ENCODE measurements at places on chromosomes 6 and 20. TPM values are rescaled to one million over a fixed set of nuclear protein-coding genes. Genes with fewer than 3 reads are reported as not detected.

GRCh38 chr6:56954403-56955170 is at the start of gene BEND6:
Gene BEND6, plus strand, starts transcription at chr6:56955107. Its CDS starts 26,704 bp downstream, at chr6:56981811.
- peak; percentile 29 for DNase-seq

DNA sequence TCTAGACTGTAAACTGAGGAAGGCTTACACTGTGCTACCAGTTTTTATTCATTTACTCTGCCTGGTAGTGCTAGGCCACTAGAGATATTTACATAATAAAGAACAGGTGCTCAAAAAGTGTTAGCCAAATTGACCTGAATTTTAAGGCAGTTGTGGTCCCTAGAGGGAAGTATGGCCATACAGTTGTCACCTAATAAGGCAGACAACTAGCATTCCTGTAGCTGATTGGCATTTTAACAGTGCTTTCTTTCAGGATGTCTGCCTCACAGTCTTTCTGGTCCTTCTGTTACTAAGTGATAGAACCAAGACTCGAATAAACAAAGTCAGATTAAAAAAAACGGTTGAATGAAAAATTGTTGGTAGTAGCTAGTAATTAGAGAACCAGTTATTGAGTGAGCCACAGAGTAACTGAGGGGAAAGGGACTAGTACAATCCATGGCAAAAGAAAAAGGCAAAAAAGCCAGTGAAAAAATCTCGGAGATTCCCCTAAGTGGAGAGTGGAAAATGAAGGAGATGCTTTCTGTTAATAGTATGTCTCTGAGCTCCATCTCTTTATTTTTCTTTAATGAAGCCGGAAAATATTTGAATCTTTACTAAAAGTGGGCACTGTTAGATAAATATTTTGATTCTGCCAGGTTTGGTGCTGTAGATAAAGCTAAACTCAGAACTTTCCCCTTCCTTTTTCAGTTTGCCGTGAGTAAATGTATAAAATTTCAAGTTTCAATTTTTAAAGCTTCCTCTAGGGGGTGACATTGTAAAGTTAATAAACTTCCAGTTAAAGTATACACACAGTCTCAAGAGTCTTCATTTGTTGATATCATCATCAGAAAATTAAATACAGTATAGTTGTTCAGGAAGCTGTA is 9.1 kb downstream of the VTA1 start:
- DNase-seq = no peak

DNA sequence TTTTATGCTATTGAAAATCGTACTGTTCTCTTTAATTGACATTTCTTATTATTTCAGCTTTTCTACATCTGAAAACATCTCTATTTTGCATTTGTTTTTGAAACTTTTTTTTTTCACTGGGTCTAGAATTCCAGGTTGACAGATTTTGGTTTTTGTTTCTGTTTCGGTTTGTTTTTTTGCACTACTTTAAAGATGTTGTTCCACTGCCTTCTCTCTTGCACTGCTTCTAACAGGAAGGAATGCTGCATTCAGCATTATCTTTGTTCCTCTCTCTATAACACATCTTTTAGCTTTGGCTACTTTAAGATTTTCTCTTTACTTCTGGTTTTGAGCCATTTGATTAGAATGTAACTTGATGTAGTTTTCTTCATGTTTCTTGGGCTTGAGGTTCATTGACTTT is 20.1 kb upstream of the SLC17A1 start:
- DNase-seq = no peak

GRCh38 chr6:100504786-100505737 is 40.3 kb upstream of the SIM1 start:
- DNase-seq = no peak

DNA sequence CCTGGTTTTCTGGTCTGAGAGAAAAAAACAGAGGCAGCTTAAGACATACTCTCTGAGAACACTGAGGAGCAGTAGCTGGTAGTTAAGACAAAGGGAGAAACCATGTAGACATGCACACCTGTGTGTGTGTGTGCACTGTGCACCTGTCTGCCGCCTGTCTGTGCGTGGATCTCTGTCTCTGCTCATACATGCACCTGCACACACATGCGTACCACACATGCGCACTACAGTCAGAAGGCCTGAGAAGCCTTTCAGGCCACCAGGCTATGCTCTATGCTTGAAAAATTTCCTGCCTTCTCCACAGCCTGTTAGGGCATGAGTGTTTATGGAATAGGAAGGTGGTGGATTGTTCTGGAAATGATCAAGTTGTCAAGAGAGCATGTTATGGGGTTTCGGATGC is 103.5 kb downstream of the CDH4 start:
- DNase-seq = no peak

- no peak for DNase-seq
These were observed 73.6 kb downstream of the FBXO5 start for GRCh38 chr6:152909241-152909640.

GRCh38 chr6:27668442-27669294 is 195.8 kb upstream of the ZNF184 start:
- DNase-seq = no peak

DNA sequence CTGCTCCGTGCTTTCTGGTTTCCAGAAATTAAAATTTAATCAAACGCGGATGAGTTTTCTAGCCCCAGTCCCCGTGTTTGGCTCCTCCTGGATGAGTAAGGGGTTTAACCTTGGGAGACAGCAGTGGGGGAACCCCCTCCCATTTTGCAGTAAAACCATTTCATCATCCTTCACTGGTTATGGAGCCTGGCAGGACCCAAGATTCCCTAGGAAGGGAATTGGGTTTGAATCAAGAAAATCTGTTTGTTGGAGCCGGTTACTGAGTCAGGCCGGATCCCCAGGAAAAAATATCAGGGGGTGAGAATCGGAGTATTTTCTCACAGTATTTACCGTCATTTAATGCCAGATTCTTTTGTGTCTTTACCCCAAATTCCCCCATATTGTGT is 754 bp downstream of the YWHAB start:
- no peak for DNase-seq

DNA sequence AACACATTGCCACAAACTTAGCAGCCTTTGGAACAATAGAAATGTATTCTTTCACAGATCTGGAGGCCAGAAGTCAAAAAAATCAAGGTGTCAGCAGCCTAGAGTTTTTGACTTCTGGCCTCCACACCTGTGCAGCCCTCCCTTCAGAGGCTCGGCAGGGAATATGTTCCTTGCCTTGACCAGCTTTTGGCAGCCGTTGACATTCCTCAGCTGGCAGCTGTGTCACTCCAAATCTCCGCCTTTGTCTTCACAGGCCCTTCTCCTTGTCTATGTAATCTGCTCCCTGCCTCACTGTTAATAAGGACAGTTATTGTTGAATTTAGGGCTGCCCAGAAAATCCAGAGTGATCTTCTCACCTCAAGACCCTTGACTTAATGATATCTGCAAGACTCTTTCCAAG is 17.2 kb upstream of the AHI1 start:
- DNase-seq = no peak

DNA sequence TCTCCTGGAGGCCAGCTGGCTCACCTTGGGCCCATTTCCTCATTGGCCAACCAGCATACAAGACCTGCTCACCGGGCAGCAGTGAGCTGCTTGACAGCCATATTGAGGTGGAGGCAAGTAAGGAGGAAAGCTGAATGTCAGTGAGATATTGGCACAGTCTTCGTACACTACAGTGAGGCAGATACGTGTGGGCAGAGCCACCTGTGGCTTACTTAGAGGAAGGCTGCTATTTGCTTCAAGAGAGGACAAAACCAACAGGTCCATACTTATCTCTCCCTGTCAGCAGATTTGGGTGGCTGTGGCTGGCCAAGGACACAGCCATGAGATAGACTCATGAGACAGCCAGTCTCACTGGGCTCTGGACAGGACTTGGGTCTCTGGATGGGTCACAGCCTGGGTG is 15.1 kb upstream of the MCM3 start:
- no peak for DNase-seq

GRCh38 chr6:119526561-119527230 is 177.1 kb upstream of the MAN1A1 start:
- no peak for DNase-seq

- no peak for DNase-seq
These were observed 96.7 kb downstream of the TOX2 start for GRCh38 chr20:44011251-44011940.

- no peak for DNase-seq
These were observed 248.9 kb downstream of the LRFN2 start for GRCh38 chr6:40338306-40338705.

- no peak for DNase-seq
These were observed 522.2 kb upstream of the FLRT3 start for GRCh38 chr20:14859627-14860026.

DNA sequence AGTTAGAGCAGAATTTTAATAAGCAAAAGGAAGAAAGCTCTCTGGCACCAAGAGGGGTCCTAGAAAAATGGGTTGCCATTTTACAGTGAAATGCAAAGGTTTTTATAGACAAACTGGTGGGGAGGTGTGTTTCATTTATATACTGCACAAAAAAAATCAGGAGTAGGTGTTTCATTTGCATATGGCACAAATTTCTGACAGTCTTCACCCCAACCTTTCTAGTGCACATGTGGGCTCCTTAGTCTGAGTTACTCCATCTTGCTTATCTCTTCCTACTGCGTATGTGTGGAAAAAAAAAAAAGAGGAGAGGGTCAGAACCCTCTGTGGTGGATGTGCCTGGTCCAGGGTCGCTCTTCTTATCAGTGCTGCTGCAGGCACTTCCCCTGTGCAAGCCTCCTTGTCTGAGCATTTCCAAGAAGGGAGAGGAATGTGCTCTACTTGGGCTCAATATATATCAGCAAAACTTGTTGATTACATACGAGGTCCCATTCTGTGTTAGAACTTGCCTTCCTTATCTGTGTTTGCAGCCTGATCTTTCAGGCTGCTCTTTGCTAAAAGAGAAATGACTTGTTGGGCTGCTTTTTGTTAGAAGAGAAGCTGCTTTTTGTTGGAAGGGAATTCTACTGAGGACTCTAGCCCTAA is 59.0 kb upstream of the MRAP2 start:
- no peak for DNase-seq

GRCh38 chr20:45325371-45325770 is 17.3 kb upstream of the MATN4 start:
- DNase-seq = no peak

GRCh38 chr6:150690681-150691080 is 91.0 kb downstream of the PLEKHG1 start:
- no peak for DNase-seq

DNA sequence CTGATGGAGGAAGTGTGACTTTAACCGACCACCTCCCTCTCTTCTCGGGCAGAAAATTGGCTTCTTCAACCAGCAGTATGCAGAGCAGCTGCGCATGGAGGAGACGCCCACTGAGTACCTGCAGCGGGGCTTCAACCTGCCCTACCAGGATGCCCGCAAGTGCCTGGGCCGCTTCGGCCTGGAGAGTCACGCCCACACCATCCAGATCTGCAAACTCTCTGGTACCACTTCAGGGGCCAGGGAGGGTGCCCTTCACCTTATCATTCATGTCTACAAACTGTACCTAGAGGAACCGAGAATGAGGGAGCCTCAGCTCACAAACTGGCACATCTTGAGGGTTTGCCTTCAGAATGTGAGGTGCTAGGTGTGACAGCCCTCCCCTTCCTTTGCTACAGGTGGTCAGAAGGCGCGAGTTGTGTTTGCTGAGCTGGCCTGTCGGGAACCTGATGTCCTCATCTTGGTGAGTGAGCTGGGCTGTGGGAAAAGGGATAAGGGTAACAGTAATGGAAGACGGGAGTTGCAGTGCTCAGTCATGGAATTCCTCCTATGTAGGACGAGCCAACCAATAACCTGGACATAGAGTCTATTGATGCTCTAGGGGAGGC is 18.6 kb downstream of the ABCF1 start:
- DNase-seq = no peak

- DNase-seq = no peak
These were observed 47.1 kb downstream of the SNAI1 start for GRCh38 chr20:50029697-50030461.

DNA sequence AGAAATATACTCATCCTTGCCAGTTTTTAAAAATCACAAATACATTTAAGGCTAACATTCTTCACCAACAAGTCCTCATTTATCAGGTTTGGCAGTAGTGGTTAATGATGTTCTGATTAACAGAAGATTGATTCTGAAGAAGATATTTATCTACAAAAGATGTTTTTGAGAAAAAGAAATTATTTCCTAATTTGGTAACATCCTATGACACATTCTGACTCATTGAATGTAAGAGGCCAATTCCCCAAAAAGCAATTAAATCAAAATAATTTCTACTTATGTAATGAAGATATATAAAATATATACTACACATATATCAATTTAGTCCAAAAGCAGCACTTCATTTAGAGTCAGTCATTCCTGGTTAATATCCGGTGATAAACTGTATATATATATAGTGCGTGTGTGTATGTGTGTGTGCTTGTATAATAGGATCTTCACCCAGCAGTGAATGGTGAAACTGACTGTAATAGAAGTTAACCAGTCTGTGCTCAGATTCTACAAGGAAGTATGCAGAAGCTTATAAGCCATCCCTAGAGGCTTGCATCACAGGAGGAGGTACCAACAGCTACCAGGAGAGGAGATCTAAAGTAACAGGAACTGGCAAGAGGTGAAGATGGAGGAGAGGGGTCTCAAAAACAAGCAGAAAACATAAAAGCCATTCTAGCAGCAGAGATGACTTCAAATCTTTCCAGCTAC is 82.9 kb upstream of the MARCKS start:
- no peak for DNase-seq

GRCh38 chr6:7147051-7147671 is 39.4 kb downstream of the RREB1 start:
- DNase-seq = no peak

GRCh38 chr20:12255461-12255970 is 337.8 kb downstream of the BTBD3 start:
- no peak for DNase-seq

DNA sequence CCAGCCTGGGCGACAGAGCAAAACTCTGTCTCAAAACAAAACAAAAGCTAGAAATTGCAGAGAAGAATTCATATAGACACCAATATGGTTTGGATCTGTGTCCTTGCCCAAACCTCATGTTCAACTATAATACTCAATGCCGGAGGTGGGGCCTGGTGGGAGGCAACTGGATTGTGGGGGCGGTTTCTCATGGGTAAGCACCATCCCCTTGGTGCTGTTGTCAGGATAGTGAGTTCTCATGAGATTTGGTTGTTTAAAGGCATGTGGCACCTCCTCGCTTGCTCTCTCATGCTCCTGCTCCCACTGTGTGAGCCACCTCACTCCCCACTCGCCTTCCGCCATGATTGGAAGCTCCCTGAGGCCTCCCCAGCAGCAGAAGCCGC is 15.2 kb downstream of the NINL start:
- DNase-seq = no peak

- DNase-seq = no peak
These were observed 61.9 kb downstream of the CNKSR3 start for GRCh38 chr6:154448448-154449096.

GRCh38 chr6:144582939-144583613 is 297.9 kb downstream of the UTRN start:
- DNase-seq = no peak

Gene LIME1
- total RNA-seq = 21.0 TPM

Gene HLA-DRB1
- total RNA-seq = 7.7 TPM

Gene PLN
- total RNA-seq = 0.55 TPM

Gene IGF2R
- total RNA-seq = 144 TPM

Gene EEF1A2
- 11.8 TPM for total RNA-seq

Gene EPHA7
- 32.2 TPM for total RNA-seq

Gene HLA-DQA1
- total RNA-seq = not detected

Gene EYA4
- total RNA-seq = 0.33 TPM

Gene SLC35F1
- 4.5 TPM for total RNA-seq

Gene DACT2
- total RNA-seq = 30.5 TPM

Gene LY6G6C
- 1.3 TPM for total RNA-seq

Gene BRD2
- total RNA-seq = 229 TPM

Gene DEFB129
- total RNA-seq = not detected

Gene CRISP2
- total RNA-seq = not detected

Gene DEFB132
- total RNA-seq = not detected
